SK-N-SH (cell line): ENCODE measurements at places on chromosomes 2 and 18.
A peak's percentile ranks its signal among the peaks of the same experiment; 100 is the strongest.

- DNase-seq, result no peak
These were observed 372.7 kb upstream of the ID2 start for GRCh38 chr2:8309131-8309530.

DNA sequence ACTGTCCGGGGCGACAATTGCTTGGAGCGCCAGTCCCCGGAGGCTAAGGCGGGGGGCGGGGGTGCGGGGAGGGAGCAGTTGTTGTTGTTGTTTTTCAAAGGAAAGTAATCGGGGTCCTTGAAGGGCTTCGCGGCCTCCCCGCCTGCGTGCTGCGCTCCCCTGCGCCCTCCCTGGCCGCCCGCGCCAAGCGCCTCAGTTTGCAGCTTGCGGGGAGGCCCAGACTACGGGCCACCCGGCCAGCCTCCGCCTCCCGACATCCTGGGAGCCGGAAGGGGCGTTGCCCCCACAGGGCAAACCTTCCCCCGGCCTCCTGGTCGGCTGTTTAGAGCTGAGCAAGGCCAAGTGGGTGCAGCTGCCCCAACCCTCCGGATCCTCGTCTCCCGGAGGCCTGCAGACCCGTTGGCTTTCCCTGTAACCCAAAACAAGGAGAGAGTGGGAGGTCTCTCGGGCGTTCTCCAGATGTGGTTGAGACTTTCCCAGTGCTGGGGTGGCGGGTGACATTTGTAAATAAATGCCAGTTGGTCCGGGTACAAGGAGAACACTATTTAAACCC lies 3.7 kb upstream of the SIX3 start:
- DNase-seq, result peak; percentile 90

DNA sequence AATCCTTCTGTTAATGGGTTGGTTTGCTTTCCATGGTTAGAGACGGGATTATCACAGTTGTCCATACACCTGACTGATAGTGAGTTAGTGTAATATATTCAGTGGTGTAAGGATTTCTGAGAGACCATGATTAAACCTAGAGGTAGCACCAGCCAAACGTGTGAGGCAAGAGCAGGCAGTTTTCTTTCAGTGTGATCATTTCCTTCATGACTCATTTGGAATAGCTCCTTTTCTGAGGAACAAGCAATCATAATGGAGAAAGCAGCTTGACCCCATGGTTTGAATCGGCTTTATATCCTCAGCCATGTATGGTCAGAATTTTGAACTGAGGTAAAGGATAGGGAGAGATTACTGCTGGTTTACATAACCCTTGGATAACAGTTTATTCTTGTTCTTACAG lies 2.9 kb downstream of the MXD1 start:
- no peak for DNase-seq

GRCh38 chr2:219575566-219576504 lies 3.7 kb downstream of the INHA start:
- no peak for DNase-seq

DNA sequence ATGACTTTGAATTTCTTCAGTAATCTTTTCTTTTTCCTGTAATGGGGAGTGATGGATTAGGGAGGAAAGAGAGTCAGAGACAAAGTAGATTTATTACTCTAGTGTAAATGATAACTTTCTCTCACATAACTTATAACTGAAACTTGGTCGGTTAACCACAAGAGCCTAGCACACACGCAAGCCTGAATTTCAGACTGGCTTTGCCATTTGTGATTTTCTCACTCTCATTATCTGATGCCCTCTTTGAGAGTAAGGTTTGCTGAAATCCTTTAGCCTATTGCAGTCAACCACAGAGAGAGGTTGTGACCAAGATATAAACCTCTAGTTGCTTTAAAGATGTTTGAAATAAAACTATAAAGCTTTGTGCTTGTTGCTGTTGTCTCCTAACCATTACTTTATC lies 117.9 kb upstream of the NETO1 start:
- no peak for DNase-seq

- DNase-seq, result no peak
These were observed 40.1 kb downstream of the EPB41L3 start for GRCh38 chr18:5503740-5504139.

DNA sequence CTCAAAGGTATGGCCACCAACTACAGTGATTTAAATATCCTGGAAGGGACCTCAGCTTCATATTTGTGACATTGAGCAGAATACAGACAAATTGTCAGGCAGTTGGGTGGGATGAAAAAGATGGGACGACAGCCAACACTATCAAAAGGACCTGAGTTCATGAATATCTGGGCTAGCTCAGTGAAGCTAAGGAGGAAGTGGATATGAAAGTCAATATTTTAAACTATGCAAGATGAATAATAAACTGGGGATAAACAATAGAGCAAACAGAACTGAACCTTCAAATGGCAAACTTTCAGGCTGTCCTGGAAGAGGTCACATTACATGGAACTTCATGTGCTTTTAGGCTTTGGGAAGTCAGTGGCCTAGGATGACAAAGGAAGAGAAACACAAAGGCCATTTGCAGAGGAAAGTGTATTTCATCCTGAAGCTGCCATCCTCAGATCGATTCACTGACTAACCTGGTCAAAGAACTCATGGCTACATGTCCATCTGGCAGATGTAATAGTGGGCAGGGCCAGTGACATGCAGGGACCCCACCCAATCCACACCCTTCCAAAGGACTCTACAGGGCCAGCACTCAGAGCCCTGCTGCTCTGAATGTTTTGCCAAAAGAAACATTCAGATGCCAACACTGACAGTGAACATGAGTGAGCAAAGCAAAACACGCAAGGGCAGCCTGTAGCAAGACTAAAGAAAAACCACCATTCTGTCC lies 175.7 kb downstream of the ETAA1 start:
- DNase-seq, result no peak

- DNase-seq, result peak; percentile 77
These were observed at the start of gene MC4R for GRCh38 chr18:60372596-60372995. TSS of gene MC4R (minus strand) at chr18:60372775. CDS start at chr18:60372349, 426 bp downstream.

GRCh38 chr18:68480196-68480595 lies 234.7 kb downstream of the TMX3 start:
- no peak for DNase-seq

DNA sequence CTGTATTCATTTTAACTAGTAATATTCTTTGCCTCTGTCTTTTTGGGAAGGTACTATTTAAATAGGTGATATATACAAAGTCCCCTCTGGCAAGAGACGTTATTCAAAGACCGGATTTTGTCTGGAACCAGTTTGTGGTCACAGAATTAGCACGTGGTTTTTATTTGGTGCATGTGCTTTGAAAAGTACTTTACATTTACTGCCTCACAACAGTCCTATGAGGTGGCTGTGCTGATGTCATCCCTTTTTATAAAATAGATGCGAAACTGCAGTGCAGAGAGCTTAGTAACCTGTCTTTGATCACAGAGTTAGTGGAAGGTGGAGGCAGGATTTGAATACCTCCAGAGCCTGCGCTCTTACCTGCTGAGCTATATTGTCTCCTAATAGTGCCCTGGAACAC lies 4.0 kb downstream of the LPIN1 start:
- DNase-seq, result no peak

DNA sequence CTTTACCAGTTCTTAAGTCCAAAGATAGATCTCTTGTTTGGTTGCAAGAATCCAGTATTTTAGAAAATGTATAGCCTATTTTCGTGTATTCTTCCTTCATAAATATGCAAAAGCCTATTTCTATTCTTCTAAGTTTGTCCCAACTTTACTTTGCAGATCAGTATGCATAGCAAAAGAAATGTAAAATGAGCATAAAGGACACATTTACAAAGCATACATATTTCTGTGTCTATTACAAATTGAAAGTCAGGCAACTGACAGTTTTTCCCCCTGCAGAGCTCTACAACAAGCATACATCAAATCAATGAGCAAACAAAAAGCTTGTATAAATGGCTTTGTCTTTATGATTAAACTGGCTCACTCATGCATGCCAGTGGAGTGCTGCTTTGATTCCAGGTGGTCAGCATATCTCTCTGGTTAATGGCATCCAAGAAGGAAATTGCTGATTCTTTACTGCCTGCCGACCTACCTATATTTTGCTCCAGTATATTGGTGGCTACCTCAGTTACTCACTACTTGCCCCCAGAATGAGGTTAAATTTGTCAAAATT lies 10.0 kb upstream of the VPS54 start:
- no peak for DNase-seq

DNA sequence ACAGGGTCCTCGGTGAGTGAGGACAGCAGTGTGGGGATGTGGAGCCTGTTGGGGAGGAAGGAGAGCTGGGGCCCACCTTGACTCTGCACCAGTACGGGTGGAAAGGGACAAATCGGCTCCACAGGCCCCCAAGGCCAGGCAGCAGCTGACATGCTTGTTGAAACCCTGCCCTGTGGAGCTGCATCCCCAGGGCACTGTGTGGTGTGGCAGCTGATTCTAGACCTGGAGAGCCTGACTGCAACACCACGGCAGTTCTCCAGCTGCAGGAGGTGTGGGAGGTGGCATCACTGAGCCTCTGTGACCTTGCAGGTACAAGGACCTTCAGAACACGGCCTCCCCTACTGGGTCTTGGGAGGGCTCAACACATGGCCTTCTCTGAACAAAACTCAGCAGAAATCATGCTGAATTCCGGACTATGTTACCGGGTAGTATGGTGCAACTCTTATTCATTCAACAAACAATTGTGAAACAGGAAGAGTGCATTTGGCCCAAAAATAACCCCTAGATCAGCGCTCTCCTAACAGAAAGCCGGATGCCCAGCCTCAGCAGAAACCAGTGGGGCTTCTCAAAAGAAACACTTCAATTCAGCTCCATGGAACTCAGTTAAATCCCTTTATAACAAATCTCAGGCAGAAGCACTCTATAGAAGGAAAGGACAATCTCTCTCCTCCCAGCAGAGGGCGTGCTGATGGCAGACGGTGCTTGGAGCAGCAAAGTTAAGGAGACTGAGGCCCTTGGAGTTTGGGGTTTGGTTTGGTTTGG lies 104.4 kb upstream of the SALL3 start:
- DNase-seq, result peak; percentile 38

GRCh38 chr18:24515721-24516120 lies 55.3 kb downstream of the HRH4 start:
- DNase-seq, result no peak

DNA sequence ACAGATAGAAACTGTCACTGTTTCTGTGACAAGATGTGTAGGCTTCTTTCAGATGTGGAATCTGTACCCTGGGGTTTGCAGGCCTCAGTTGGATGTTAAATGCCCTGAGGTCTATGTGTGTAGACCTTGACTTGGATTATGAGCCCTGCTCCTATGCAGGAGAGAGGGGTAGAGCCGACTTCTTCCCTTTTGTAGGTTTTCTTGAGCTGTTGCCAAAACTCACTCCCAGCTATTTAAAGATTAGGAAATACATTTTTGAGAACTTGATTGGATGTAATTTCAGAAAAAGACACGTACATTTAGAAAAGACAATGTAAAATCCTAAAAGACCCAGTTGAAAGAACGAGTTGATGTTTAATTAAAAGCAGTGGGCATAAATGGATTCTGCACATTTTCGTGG lies 374.8 kb downstream of the SLC4A3 start:
- DNase-seq, result no peak

- no peak for DNase-seq
These were observed 39.2 kb downstream of the UNC50 start for GRCh38 chr2:98647636-98648035.

DNA sequence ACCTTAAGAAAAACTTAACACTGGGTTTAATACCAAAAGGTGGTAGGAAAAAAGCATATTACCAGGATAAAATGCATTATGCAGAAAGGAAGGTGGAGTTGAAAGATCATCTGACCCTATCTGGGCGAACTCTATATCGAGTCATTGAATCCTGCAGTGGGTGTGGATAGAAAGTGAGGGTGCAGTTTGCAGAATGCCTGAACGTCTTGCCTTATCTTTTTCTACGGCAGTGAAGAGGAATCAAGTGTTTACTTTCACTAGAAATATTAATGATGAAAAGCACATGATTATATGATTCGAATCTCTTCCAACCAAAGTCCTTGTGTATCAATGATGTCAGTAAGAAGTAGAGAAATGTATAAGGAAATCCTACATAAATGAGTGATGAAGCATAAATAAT lies 4.3 kb upstream of the CAVIN2 start:
- DNase-seq, result no peak

DNA sequence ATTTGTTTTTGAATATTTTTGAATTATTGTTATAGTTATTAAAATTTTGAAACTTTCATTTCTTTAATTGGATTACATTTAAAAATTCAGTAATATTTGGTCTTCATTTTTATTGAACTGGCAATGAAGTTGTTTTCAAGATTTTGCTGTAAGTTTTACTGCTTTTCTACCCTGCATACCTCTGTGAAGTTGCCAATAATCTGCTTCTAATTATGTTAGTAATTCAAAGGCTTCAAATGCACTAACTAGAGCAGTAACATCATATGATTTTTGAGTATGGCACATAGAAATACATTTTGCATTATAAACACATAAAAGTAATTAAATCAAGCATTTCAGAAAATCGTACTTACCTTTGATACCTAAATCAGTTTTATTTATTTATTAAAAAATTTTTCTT lies 40.3 kb upstream of the FAM171B start:
- no peak for DNase-seq

- no peak for DNase-seq
These were observed 6.5 kb downstream of the ALKAL2 start for GRCh38 chr2:281381-281780.

- DNase-seq, result no peak
These were observed 4.5 kb downstream of the PSTPIP2 start for GRCh38 chr18:46067438-46068007.

DNA sequence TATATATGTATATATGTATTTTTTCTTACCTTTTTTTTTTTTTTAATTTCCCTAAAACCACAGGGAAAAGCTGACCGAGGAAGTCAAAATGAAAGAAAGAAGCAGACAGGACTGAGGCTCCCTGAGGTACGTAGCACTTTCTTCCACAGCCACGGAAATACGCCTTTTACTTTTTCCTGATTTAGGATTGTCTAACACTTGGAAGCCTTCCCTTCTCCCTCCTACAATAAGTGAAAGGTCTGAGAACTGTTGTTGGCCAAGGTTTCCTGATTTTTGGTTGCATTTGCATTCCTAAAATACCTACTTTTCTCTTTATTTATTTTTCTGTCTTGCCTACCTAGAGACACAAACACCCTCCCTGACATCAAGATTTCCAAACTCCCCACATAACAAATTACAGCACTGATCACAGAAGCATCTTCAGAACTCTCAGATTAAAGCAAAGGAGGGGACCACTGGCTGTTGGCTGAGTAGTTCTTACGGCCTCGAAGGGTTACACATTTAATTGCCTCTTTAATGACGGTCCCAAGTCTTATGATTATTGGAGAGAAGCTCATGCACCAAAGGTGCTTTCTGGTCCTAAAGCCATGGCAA lies 778.5 kb upstream of the FANCL start:
- no peak for DNase-seq
